ENCODE measurements at places on chromosomes 12 and 14.

DNA sequence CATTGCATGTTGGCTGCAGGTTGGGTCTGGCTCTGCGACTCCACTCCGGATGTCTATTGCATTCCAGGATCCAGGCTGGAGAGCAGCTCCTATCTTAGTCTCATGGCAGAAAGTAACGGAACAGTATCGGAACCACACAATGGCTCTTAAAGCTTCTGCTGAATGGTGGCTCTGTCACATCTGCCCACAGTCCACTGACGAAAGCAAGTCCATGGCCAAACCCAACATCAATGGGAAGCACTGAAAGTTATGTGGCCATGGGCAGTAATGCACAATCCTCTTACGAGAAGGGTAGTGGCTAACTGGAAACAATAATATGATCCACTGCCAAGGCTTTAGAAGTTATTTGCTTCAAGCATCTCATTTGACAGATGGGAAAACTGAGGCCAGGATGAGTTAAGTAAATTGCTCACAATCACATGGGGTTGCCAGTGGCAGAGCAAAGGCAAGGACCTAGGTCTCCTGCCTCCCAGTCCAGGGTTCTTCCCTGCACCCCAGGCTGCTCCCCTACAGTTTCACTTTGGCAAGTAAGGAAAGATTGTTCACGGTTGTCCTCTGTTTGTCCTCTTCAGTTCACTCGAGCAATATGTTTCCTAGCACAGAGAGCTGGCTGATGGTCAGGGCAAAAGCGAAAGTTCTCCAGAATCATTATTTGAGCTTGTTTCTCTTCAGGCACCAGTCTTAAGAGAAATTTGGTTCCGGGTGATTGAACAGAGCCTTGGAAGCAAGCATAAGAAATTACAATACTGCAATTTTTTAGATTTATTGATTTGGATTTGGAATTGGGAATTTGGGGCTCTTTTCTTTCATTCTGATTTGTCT is 54.2 kb downstream of the CKAP4 start:
- DNase-seq: no peak

DNA sequence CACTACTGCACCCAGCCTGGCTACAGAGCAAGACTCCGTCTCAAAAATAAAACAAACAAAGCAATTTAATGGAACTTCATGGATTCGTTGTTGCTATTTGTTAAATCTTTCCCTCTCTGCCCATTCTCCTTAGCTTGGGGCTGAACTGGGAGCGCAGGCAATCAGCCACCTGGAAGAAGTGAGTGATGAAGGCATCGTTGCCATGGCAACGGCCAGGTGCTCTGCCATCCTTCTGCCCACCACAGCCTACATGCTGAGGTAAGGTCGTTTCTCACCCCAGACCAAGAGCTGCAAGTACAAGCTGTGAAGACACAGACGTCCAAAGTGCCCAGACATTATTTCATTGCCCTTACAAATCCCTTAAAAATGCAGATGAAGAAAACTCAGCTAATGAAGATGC is 19.1 kb downstream of the AMDHD1 start:
- DNase-seq: no peak

DNA sequence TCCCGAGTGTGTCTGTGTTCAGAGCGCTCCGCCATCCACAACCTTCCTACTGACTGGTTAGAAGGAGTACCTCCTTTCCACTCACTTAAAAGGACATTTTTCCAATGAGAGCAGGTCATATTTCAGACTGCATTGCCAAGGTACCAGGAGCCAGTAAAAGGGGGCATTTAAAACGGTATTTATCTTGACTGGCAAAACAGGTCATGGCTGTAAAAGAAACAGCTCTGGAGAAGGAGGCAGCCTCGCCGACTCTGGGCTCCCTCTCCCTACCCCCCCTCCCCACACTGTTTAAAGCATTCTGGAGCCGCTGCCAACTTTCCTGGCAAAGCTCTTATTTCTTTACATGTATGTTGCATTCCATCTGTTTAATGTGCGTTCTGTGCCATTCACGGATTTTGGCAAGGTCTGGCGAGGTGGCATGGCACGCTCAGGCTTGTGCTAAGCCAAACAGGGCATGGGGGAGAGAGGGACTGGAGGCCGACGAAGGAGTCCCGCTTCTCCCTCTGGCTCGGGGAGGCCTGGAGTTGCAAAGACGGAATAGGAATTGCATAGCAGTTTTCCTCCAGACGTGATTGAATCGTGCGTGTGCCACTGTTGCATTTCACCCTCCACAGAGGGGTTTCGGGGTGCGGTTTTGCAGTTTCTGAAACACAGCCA is 41.2 kb upstream of the MED13L start:
- DNase-seq: no peak

DNA sequence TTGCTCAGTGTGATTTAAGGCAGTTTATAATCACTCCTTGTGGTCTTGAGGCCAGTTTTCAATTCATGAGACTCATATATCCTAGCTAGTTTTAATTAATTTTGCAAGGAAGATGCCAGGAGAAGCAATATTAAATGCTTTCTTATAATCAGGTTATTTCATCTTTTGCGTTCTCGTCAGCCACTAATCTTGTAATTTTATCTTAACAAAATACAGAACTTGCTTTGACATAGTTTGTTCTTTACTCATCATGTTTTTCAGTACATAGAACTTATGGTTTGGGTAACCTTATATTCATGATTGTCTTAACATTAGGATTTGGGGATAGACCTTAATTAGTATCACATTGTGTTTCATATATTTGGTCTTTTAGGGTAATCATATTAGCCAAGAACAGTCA is 76.0 kb downstream of the LIN52 start:
- no peak for DNase-seq

DNA sequence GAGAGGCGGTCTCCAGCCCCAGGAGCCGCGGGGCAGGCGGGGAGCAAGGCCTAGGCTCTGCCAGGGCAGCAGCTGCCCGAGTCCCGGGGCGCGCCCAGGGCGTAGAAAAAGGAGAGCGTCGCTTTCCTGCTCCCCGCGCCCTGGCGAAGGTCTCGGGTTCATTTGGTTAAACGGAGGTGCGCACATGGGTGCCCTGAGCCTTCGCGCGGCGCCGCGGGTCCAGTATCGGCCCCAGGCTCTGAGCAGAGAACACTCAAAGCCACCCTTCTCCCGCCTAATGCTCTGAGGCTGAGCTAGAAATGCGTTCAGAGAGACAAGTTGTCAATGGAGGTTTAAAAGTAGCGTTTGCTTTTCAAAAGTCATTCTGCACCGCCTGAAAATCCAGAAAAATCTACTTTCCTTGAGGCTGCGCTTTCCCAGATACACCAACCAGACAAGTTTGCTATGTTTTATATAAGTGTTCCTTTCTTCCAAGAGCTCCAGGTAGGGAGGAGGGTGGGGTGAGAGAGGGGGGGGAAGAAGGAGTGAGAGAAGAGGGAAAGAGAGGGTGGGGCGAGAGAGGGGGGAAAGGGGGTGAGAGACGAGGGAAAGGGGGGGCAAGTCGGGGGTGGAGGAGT is 1.5 kb downstream of the TMEM132C start:
- no peak for DNase-seq

GRCh38 chr12:52178984-52179383 is 12.8 kb downstream of the KRT80 start:
- no peak for DNase-seq
